ENCODE measurements at places on chromosomes 7 and 10.
A peak's percentile ranks its signal among the peaks of the same experiment; 100 is the strongest.

DNA sequence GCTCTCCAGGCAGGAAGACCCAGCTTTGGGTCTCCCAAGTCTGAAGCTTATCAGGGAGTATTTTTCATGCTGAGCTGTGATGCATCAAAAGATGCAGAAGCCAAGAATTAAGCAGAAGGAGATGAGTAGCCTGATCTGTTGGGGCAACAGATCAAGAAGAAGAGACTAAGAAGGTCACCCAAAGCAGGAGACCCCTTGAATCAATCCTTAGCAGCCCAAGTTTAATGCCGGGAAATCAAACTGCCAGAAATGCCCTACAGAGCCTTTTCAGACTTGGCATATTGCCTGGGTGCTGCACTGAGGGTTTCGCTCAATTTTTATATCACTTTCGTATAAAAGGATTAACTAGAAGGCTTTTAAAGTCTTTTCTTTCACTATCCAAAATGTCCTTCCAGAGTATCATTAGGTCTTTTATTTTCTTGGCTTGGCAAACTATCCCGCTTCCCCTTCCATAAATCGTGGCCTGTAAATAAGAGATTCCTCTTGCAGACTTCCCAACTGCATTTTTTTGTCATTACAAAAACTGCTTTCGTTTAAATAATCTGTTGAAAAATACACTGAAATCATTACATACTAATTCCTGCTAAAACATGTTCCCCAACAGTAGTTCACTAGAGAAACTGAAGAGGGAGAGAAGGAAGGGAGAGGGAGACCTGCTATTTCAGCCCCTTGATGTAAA, 49.0 kb upstream of the STK17A start:
- no peak for DNase-seq

DNA sequence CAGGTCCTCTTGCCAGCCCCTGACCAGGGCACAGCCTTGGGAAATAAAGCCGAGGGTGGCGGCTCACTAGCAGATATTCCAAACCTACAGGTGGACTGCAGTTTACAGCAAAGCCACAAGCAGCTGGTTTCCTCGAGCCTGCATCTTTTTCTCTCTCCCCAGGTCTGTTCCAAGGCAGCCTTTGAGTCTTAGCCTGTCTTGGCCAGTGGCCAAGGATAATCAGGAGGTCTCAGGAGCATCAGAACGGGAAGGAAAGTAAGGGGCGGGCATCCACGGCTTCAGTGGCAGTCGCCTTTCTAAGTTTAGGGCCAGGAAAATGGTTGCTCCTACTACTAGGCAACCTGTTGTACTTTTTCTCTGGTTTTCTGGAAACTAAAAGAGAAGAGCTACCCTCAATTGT, 219.7 kb upstream of the ZMIZ1 start:
- DNase-seq = no peak

DNA sequence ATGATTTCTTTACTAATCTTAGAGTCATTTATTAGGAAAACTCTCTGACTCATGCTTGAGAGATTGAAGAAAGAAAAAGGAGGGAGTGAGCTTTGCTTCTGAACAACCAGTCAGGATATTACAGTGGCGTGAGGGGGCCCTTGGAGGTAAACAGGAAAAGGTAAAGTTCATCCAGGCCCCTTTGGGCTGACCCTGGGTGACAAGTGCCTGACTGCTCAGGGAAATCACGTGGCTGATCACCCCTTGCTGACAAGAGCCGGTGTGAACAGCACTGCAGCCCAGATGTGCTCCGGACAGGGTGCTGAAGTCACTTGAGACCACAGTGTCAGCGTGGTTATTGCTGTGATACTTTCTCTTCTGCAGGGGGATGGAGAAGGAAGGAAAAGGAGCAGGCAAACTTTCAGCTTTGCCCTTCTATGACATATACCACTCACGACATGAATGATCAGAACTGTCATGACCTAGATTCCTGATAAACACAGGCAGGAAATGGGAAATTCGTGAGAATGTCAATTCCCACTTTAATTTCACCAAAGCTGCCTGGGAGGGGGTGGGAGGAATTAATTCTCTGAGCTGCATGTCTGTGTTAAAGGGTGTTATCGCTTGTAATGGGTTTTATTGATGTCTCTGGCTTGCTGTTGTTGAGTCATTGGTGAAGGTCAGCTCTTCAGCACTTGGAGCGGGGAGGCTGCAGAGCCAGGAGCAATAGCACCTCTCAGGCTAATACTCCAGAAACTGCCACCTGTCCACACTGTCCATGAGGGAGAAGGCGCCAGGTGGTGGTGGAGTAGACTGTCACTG, 139.8 kb upstream of the AOAH start:
- peak; percentile 23 for DNase-seq

- no peak for DNase-seq
These were observed 32.6 kb downstream of the IKZF1 start for GRCh38 chr7:50336894-50337703.

GRCh38 chr10:124079864-124080263, 13.5 kb downstream of the CHST15 start:
- DNase-seq = no peak

GRCh38 chr10:75466886-75467285, 35.5 kb downstream of the LRMDA start:
- DNase-seq = no peak

DNA sequence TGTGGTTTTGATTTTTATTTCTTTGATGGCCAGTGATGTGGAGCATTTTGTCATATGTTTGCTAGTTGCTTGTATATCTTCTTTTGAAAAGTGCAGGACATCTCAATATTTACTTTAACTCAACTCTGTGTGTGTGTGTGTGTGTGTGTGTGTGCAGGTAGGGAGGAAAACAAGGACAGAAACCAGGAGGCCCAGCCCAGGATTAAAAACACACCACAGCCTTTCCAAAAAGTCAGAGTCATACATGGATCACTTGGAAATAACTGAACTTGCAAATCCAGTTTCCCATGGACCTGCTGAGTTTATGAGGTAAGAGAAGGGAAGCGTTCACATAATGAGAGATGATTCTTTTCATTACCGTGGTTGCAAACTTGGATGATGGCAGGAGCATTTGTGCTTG, 189.9 kb upstream of the LYZL1 start:
- no peak for DNase-seq

- DNase-seq = no peak
These were observed 493.0 kb downstream of the LRMDA start for GRCh38 chr10:75924309-75924902.

DNA sequence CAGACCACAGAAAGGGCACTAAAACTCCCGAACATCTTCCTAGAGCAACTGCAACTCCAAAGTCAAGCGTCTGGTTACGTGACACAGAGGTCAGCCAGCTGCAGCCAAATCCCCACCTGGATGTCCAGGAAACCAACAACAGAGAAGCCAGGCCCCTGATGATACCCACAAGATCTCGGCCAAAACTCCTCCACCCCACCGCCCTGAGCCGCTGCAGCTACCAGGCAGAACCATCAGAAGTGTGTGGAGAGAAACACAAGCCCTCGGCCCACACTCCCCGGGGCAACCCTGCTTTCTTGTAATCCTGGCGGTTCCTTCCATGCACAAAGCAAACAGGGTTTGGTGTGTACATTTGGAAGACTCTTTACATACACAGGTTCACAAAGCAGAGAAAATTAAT, 8.7 kb downstream of the CHST15 start:
- DNase-seq = no peak

DNA sequence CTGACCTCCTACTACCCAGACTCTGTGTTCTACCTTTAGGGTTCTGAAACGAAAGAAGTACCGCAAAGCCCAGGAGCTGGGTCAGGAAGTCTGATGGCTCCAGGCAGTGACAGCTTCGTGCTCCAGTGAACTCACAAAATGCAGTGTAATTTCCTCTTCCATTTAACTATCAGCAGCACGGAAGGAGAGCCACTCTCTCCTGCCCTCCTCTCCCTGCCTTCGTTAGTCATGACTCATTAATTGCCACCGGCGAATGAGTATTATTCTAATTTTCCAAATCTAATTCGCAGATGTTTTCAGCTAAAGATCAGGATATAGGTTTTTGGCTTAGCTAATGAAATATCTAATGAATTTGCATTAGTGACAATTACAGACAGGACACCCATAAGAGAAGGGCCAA, 1262.0 kb downstream of the TYW1 start:
- no peak for DNase-seq

DNA sequence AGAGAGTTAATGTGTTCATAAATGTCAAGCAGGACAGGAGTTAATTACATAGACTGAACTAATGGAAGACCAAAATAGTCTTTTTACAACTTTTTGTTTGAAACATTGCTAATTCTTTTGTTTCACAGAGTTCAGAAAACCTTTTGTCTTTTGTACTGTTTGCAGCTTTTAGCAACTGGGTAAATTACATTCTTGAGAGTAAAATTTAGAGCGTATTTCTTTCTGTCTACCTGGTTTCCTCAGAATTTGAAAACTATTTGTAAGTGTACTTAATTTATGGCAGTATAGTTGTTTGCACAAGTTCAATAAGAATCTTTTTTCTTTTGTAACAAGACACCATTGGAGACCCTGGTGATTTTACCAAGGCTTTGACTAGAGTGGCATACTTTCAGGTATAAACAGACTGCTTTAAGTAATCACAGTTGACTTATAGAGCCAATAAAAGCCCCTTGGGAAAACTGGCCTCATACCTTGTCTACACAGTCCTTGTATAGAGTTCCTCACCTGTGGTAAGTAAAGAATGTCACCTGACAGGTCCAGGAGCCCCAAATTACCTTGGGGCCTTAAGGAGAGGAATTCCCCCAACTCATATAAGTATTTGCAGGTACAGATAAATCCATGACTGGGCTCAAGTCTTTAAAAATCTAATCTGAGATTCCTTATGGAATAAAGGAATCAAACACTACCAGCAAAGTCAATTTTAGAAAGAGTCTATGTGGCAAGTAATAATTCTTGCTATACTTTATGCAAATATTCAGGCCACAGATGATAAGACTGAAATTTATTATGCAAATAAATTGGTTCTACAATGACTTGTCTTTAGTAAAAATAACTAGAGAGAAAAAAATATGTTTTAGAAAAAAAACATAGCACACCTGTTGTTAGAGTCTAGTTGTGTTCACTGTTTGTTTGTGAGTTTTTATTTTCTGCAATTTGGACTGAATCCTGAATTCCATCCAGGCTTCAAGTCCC, 23.6 kb upstream of the CREB3L2 start:
- DNase-seq = no peak

DNA sequence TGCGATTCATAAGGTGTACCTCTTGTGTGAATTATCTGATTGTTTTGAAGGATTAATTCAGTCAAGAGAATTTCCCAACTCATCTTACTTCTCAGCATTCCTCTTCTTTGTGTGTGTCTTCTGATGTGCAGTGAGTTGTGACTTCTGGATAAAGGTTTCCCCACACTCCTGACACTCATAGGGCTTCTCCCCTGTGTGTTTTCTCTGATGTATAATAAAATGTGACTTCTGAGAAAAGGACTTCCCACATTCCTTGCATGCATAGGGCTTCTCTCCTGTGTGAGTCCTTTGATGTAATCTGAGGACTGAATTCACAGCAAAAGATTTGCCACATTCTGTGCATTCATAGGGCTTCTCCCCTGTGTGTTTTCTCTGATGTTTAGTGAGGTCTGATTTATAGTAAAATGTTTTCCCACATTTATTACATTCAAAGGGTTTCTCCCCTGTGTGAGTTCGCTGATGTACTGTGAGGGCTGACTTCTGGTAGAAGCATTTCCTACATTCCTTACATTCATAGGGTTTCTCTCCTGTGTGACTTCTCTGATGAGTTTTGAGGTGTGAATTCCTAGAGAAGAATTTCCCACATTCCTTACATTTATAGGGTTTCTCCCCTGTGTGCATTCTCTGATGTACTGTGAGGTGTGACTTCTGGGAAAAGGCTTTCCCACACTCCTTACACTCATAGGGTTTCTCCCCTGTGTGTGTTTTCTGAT, 24.2 kb downstream of the ZNF25 start:
- DNase-seq = no peak

GRCh38 chr10:33132626-33133025, 174.6 kb upstream of the ITGB1 start:
- no peak for DNase-seq

DNA sequence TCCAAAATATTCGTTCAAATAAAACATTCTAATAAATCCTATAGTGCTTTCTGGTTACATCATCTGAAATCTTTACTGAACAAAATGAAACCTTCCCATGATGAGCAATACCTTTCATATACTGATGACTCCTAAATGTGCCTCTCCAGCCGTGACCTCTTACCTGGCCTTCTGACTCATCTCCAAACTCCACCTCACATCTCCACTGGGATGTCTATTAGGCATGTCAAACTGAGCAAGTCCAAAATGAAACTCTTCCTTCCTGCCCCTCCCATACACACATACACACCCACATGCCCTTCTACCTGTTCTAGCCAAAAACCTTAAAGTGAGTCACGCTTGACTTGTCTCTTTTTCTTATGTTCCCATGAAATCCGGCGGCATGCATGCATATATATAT, 22.9 kb downstream of the GSAP start:
- no peak for DNase-seq

GRCh38 chr10:30447125-30447799, 13.3 kb downstream of the MAP3K8 start:
- no peak for DNase-seq

GRCh38 chr7:88586219-88586618, 173.3 kb upstream of the ZNF804B start:
- no peak for DNase-seq

DNA sequence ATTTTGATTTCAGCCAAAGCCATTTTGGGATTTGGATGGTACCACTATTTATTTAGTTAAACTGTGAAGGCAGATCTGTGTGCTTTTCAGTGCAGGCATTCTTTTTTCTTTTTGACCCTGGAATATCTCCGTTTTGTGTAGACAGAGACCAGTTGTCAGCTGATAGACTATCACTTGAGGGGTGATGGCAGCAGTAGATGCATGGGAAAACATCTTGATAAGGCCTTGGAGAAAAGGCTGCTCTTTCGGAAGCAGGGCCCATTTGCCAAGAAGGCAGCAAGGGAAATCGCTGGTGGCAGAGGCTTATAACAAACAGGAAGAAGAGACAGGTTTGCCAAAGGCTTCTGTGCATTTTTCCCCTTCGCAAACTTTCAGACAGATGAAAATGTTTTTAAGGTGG, 2.6 kb upstream of the BMPER start:
- no peak for DNase-seq

Data from stimulated activated CD8-positive, alpha-beta memory T cell treated with anti-CD3 and anti-CD28 coated beads, Interleukin-2, amount 100 ng/mL, for 1 hour (primary cell).